ENCODE measurements at places on chromosomes 4 and X. TPM values are rescaled to one million over a fixed set of nuclear protein-coding genes. Genes with fewer than 3 reads are reported as not detected.

The TMEM164 gene
- total RNA-seq: 18.5 TPM

The PCDH7 gene
- 103 TPM for total RNA-seq

The SPRY1 gene
- total RNA-seq: 15.6 TPM

The TAF1 gene
- 46.5 TPM for total RNA-seq

The TLL1 gene
- 4.0 TPM for total RNA-seq

The GAGE12H gene
- not detected for total RNA-seq

The UGT2B10 gene
- not detected for total RNA-seq

The CT55 gene
- total RNA-seq: not detected

The RTL5 gene
- 24.0 TPM for total RNA-seq

The ATP6AP2 gene
- 204 TPM for total RNA-seq

The CENPE gene
- total RNA-seq: 3.1 TPM

The SPANXA2 gene
- total RNA-seq: not detected

The FUNDC2 gene
- 63.1 TPM for total RNA-seq

The AP1AR gene
- 23.3 TPM for total RNA-seq

The NLGN4X gene
- total RNA-seq: 49.1 TPM

The FGFBP1 gene
- total RNA-seq: not detected

The TEX13B gene
- total RNA-seq: not detected

The MSMO1 gene
- 67.8 TPM for total RNA-seq

Data from dorsolateral prefrontal cortex (tissue), 122 donors.